Mesothelial cell of epicardium (in vitro differentiated cells): ENCODE measurements at places on chromosomes 4 and X.

- DNase-seq = no peak
Observed at GRCh38 chrX:138856881-138857604, 145.5 kb upstream of the FGF13 start.

DNA sequence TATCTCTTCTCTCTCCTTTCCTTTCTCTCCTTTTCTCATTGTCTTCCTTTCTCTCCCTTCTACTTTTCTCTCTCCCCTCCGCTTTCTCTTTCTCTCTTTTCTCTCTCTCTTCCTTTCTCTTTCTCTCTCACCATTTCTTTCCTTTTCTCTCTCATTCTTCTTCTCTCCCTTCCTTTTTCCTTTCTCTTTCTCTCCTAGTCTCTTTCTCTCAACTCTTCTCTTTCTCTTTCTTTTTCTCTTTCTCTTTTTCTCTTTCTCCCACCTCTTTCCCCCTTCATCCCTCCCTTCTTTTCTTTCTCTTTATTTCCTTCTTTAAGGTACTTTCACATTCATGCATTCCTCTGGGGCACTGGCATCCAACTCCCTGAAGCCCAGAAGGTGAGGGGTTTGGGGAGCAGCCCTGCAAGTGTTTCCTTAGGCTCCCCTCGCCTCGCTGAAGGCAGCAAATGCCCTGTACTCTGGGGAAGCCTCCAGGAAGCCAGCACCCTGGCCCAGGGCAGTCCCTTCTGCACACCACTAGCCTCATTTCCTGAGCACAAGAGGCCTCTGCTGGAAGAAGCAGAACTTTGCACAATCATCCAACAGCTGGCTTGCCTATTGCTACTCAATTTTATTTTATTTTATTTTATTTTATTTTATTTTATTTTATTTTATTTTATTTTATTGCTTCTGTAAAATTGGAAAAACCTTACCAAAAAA, 124.2 kb downstream of the NFKB1 start:
- no peak for DNase-seq

DNA sequence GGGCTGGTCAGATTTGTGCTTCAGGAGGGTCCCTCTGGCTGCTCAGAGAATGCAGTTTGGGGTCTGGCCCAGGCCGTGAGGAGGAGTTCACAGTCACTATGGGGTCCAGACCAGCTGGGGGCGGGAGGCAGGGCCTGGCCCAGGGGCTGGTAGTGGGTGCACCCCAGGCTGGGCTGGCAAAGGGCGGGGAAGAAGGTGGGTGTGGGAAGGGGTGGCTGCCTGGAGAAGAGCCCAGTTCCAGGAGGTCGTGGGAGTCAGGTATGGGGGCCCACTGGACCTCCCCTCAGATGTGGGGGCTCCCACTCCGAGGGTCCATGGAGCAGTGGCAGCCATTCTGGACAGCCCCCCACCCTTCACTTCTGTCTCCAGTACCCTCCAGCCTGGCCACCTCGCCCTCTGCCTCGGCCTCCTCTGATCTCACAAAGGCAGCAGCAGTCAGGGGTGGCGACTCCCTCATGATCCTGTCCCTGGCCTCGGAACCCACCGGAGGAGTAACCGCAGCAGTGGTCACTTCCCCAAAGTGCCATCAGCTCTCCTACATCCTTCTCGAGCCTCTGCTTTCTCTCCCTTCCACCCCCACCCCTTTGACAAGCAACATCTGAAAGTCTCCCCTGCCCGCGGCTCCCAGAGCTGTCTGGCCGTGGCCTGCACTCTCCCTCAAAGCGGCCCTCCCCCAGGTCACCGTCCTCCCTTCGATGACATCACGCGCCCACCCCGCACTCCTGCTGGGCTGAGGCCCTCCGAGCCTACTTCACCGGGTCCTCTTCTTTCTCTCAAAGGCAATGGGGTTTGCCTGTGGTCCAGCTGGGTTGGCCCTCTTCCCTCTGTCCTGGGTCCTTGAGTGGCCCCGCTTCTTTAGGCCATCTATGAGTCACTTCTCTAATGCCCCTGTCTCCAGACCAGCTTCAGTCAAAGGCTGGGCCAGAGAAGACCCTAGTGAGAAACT, 1.7 kb upstream of the SLC6A8 start:
- no peak for DNase-seq

- DNase-seq = no peak
Observed at GRCh38 chrX:30170900-30171299, 44.5 kb upstream of the MAGEB2 start.

DNA sequence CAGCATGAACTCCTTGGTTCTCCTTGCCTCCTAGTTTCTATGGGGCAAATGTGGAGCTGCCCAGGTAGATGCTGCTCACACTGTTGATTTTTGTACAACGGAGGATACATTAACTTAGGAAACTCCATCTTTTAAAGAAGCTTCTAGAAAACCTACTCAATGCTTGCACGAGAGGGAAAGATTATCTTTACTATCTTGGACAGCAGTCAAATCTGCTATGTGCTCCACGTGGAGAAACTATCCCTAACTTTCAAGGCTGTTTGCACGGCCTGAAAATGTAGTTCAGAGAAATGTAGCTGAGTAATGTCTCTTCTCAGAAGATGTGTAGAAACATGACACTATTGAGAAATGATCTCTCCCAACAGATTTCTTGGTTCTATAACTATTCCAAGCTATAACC, 1530.9 kb upstream of the PABPC4L start:
- no peak for DNase-seq

- DNase-seq = no peak
Observed at GRCh38 chr4:4599481-4600275, 57.8 kb upstream of the STX18 start.

GRCh38 chr4:73902038-73902637, 32.9 kb downstream of the CXCL1 start:
- no peak for DNase-seq

DNA sequence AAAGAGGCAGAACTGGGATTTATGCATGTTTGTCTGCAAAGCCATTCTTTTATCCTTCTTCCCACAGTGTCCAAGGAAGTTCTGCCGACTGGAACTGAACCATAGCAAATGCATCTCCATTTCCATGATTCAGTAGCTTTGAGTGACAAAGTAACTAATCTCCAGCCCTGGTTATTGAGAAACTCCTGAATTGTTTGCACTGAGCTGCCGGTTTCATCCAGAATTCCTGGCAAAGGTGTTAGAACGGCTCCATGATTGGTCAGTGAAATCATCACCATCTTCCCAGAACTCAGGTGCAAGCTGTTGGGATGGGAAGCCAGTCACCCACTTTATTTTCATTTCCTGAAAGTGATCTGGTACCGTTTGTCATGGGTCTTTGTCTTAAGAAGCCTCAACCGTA, 47.0 kb upstream of the SLC34A2 start:
- DNase-seq = no peak

DNA sequence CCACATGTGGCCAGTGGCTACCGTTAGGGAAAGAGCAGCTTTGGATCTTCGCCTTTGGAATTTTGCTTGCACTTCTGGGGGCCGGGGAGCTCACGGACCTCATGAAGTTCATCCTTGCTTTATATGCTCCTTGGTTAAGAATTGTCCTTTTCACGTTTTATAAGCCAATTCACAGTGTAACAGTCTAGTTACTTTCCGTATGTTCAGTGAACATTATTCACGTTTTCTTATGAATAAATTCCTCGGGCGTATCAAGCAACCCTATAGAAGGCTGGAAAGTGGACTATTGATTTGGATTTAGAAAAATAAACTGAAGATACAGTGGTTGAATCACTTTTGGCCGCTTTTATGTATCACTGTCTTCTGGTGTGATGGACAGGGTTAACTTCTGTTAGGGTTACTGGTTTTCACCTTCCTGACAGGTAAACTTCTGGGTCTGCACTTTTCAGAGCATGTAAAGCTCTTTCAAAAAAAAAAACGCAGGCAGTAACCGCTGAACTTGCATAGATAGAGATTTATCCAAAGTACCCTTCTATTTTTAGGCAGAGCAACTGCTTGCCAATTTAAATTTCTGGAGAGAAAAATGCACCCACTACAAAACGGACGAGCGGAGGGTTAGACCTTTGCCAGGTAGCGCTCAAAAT, 569 bp upstream of the PDLIM5 start:
- no peak for DNase-seq

DNA sequence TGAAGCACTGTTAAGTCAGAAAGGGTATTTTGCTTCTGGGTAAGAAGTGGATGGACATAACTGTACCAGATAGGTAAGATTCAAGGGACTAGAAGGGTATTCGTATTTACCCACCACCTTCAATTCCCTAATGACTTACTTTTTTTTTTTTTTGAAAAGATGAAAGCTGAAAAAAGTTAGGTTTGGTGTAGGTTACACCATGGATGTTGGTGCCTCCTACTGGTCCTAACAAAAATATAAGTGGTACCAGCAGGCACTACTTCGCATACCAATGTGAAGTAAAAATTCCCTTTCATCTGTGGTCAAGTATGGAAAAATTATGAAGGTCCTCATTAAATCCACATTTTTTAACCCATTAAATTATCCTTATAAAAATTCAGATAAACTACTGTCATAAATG, 7.2 kb downstream of the ANKRD17 start:
- DNase-seq = no peak

DNA sequence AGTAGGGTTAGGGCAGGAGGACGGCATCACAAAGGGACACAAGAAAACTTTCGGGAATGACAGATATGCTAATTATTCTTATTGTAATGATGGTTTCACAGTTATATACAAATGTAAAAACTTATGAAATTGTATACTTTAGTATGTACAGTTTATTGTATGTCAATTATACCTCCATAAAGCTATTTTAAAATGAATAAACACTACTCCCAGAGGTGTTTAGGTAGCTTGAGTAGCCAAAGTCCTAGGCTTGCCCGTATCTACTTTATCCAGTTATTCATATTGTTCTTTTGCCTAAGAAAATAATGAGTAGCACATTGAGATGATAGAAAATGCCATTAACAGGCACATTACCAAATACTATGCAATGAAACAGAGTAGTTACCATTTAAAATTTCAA, 43.0 kb downstream of the RPS6KA6 start:
- DNase-seq = no peak

DNA sequence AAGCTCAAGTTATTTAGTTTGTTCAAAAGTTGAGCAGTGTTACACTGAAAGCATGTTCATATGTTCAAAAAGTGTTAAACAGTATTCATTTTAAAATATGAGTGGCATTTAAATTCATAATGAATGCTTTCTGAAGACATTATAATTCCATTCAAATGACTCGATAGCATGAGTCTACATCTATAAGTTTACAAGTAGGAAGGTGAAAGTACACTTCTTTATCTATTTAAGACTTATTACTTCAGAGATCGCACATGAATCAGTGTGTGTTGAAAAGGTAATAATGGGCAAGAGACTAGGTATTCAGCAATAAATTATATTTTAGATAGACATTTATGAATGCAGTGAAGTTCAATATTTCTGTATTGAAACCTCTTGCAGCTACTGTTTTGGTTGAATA, 456.1 kb downstream of the GRXCR1 start:
- DNase-seq = no peak

GRCh38 chr4:41460641-41461040, 77.3 kb upstream of the LIMCH1 start:
- no peak for DNase-seq

GRCh38 chrX:136046295-136047015, 61.2 kb downstream of the SLC9A6 start:
- DNase-seq = no peak

DNA sequence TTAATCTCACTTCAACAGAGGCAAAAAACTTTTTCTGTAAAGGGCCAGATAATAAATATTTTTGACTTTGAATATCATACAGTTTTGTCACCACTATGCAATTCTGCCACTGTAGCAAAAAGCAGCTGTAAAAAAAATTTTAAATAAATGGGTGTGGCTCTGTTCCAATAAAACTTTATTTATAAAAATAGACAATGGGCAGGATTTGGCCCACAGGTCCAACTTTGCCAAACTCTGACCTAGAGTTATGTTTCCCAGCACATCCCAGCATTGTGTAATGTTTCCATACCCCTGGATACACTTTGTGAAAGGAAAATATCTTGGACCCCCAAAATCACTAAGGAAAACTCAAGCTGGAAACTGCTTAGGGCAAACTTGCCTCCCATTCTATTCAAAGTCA, 94.9 kb upstream of the USP38 start:
- DNase-seq = no peak

DNA sequence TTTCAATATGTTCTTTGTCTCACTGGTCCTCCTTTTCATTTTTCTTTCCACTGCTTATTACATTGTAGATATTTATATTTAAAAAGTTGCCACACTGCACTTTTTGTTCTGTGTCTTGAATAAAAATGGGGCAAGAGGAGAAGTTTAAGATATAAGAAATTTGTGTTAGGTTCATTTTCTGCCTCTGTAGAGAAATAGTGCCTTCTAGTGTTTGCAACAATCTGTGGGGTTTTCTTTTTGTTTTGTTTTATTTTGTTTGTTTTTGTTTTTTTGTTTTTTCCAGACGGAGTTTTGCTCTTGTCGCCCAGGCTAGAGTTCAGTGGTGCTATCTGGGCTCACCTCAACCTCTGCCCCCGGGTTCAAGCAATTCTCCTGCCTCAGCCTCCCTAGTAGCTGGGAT, 20.1 kb upstream of the SMIM14 start:
- DNase-seq = no peak

DNA sequence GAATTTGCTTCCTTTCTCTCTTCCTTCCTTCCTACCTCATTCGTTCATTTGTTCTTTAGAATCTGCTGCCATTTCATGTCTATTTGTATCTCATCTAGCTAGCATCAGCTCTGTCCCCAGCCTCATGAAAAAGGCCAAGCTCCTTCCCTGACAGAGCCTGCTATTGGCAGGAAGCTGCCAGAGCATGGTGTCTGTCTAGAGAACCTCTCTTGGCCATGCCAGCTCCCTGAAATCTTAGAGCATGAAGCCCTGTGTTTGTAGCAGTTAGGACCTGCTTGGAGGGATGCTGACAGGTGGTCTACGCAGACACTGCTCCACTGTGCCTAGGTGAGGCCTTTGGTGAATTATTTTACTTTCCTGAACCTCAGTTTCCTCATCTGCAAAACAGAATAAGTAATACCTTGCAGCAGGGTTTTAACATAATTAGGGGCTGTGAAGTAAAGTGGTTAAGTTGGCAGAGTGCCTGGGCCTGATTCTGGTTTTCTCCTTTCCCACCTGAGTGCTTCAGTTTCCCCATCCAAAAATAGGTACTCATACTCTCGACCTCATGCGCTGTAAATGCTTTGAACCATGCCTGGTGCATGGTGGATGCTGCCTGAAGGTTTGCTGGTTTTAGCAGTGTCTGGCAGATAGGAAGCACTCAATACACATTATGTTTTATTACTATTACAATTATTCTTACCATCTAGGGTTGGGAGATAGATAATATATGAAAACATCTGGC, 4.7 kb downstream of the PTTG2 start:
- DNase-seq = no peak
